ENCODE measurements at places on chromosomes 2 and 18. TPM values are rescaled to one million over a fixed set of nuclear protein-coding genes. Genes with fewer than 3 reads are reported as not detected.

Gene TMEM169
- total RNA-seq: 0.57 TPM

DNA sequence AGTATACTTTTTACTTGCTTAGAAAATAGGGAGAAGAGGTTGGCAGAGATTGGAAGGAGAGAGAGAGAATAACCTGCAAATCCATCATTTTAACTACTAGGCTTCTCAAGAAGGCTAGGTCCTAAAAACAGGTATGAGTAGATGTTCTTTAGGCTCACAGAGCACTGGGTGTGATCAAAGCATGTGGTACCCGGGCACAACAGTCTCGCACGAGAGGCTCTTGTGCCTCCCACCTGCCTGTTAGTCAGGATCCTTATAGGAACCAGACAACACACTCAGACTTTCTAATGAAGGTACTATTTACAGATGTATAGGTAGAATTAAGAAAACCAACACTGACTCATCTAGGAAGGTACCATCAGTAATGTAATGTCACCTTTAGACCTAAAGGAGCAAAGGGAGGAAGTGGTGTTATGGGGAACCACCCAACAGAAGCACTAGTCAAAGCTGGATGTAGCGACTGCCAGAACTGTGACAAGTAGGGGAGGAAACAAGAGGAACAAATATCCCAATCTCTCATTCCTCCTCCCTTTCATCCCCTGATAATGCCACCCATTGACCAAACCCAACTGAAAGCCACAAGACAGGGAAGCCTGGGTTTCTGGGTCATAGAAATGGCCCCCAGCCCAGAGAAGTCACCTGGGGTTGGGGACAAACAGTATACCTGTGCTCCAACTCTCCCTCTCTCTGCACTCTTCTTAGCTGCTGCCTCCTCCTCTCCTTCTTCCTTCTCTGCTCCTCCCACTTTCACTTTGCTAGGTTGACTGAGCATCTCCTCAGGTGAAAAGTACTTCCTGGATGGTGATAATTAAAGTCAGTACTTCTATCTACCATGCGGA, 16.0 kb upstream of the MARCHF4 start:
- DNase-seq: no peak

GRCh38 chr2:107777974-107778373, 48.7 kb upstream of the RGPD4 start:
- DNase-seq: no peak

- DNase-seq: no peak
Observed at GRCh38 chr2:150598383-150598782, 110.9 kb upstream of the RND3 start.

DNA sequence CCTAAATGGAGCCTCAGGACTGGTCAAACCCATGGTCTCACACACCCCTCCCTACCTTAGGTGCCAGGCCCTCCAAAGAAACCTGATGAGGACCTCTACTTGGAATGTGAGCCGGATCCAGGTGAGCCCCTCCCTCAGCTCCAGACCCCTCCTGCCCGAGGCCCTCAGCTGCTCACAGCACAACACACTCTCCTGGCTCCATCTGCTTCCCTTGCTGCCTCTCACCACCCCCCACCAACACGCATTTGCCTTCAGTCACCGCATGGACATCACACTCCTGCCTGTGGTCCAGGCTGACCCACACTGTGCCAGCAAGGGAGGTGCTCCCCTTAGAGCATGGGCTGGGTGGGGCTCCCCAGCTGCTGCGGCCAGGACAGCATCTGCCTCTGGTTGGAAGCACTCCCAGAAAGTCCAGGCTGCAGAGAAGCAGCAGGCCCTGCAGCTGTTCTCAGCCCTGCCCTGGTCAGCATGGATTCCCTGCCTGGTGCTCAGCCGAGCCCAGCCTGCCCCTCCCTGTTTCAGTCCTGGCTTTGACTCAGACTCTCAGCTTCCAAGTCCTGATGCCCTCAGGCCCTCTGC, 15.1 kb downstream of the SH2D6 start:
- no peak for DNase-seq

GRCh38 chr2:9708683-9709538, 78.1 kb upstream of the YWHAQ start:
- DNase-seq: no peak

Gene HNRNPA3
- total RNA-seq: 450 TPM

DNA sequence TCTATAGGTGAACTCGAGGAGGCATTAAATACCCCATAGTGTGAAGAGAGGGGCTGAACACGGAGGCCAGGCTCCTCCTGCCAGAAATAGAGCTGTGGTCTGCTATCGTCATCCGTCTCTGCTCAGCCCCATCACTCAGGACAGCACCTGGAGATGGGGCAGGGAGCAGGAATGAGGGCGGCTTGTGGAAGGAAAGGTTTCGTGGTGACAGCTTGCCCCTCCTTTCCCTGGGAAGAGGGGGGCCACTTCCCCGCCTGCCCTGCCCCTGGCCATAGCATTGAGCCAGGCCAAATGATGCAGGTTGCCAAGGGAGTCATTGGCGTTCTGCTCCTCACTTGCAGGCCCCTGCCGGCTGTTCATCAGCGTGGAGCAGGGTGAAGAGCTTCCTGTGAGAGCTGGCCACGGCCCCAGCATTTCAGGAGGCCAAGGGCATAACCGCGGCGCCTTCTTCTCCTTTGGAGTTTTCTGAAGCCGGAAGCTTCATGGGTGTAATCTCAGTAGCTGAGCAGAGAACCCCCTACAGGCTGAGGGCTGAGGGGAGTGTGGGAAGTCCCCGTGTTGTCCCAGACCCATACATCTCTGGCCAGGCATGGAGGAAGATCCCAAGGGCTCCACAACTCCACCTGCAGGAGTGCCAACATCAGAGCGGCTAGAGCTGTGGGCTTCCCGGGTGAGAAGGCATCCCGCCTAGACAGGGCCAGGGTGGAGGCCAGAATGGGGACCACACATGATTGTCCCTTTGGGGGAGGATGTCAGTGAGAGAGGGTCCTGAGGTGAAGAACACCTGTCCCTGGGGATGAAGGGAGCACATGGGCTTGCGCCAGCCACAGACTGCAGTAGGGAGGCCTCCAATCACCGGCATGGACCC, 112.5 kb upstream of the GLI2 start:
- DNase-seq: no peak

GRCh38 chr2:39629646-39630045, 36.1 kb upstream of the TMEM178A start:
- no peak for DNase-seq

Gene GDF7
- total RNA-seq: 0.06 TPM

- DNase-seq: no peak
Observed at GRCh38 chr2:182933629-182934028, 67.2 kb upstream of the FRZB start.

DNA sequence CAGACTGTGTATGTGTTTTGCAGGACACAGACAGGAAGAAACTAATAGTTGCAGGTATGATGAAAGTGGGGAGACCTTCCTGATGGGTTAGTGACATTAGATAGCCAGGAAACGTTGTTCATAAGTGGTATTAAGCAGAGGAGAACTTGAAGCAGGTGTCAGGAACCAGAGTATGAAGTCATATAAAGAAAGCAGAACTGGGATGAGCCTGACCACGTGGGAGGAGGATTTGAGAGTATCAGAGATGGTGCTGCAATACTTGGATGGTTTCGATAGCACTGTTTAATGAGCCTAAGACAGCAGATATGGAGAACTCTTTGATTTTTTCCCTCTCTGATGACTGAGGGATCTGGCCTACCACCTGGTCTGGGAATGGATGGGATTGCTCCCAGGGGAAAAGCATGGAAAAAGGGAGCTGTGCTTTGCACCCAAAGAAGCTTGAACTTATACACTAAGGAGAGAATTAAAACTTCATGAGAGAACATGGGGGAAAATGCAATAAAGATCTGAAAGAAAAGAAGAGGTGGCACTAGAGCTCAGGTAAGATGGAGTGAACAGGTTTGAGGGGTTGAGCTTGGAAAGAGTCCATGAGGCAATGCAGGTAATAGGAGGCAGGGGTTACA, 226.0 kb upstream of the LRRTM1 start:
- peak; percentile 60 for DNase-seq

Gene COL5A2
- 0.39 TPM for total RNA-seq

Gene CAPN14
- total RNA-seq: 4.0 TPM

- no peak for DNase-seq
Observed at GRCh38 chr18:66523219-66523991, 80.5 kb downstream of the CDH19 start.

DNA sequence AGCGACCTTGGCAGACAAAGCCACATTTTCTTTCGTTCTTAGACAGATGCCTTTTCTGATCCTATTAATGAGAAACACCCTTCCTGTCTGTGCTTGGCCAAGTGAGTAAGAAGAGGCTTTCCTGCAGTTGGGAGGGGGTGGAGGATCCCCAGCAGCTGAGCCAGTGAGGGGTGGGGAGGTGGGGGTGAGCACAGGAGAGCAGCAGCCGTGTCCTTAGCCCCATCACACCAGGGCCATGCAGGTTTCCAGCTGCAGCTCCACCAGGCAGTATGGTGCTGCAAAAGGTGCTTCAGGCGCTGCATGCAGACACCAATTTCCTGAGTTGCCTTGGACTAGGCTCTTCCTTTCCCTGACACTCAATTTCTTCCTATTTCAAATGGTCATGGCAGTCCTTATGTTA, 123.3 kb upstream of the SIX2 start:
- DNase-seq: peak; percentile 33

DNA sequence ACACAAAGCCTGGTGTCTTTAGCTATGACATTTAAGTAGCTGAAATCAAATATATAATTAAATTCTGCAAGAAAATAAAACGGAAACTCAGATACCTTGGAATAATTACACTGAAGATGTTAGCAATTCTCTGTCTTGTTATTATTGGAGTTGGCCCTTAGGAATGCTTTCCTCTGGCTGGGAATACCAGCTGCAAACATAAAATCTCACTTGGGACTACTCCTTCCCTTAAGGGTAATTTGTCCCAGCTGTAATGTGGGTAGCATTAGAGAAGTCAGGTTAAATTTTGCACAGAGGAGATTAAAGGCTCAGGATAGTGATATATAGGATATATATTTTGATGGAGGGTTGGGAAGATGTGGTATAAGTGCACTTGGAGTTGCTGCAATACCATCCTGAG, 37.3 kb upstream of the GRP start:
- DNase-seq: no peak

- no peak for DNase-seq
Observed at GRCh38 chr2:119453972-119454593, 22.4 kb downstream of the TMEM37 start.

- DNase-seq: no peak
Observed at GRCh38 chr2:122414902-122415301, 659.5 kb downstream of the TSN start.

- no peak for DNase-seq
Observed at GRCh38 chr2:96788442-96789244, 27.4 kb upstream of the CNNM3 start.

Gene MYO3B
- total RNA-seq: not detected

DNA sequence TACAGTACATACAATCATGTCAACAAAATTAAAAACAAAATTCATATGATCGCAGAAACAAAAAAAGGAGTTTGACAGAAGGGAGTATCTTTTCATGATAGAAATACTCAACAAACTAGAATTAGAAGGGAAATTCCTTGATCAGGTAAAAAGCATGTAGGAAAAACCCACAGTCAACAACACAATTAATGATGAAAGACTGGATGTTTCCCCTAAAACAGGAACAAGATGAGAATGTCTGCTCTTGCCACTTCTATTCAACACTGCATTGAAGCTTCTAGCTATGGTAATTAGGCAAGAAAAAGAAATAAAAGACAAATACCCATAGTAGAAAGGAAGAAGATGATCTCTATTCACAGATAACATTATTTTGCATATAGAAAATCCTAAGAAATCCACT, 87.1 kb downstream of the SRBD1 start:
- no peak for DNase-seq

DNA sequence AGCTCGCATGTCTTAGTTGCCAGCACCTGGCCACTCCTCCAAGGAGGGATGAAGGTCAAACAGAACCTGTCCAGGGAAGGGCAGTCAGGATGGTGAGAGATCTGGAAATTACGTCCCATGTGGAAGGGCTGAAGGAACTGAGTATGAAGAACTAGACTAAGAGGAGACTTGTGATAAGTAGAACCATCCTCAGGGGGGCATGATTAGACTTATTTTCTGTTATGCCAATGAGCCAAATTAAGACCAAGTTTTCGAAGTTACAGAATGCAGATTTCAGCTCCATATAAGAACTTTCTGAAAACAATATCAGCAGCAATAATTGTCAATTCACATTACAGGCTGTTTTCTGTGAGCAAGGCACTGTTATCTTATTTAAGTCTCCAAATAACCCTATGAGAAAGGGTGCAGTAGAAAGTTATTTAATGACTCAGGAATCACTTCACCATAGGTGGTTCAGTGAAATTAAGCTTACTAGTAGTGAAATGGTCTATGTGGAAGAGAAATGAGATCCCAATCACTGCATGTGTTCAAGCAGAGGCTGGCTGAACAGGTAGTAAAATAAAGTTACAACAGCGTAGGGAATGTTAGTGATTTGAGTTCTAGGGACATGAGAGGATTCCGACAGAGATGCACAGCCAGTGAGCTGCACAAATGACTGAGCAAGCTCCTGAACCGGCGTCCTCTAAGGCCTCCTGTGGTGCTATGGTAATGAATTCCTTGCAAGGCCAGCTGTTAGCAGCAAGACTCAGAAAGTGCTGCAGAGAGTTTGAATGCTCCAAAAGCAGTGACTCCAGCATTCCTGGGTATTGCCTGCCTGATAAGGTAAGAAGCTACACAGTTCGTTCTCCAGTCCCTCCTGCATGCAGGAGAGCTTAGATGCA, 4.5 kb upstream of the DYM start:
- peak; percentile 39 for DNase-seq

- DNase-seq: no peak
Observed at GRCh38 chr2:160928854-160929301, 231.3 kb upstream of the TANK start.

GRCh38 chr2:15731889-15732271, 140.2 kb downstream of the DDX1 start:
- no peak for DNase-seq

DNA sequence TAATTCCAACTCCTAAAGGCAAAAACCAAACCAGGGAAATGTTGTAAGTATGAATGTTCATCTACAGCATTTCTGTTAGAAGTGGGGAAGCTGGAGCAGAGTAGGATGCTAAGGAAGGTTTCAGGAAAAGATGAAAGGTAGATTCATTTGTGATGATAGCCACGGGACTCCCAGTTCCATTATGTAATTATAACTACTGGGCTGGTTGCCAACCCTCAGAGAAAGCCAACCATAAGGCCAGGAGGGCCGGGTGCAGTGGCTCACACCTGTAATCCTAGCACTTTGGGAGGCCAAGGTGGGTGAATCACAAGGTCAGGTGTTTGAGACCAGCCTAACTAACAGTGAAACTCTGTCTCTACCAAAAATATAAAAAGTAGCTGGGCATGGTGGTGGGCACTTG, 288.9 kb upstream of the ETAA1 start:
- no peak for DNase-seq

DNA sequence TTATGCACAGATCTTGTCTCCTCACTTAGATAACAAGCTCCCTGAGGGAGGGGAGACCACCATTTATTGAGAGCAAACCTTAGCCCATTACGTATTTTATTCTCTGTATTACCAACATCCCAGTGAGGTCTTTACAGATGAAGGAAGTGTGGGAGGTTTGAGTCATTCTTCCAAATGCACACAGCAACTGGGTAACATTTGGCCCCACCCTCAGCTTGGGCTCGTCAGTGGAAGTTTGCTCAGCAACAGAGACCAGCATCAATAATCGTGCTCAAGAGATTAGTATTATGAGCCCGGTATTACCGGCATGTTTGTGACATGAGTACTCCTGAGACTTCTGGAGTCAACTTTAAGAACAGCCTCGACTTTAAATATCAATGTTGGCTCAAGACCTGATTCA, 168.6 kb downstream of the ETAA1 start:
- DNase-seq: no peak
